Effector memory CD4-positive, alpha-beta T cell (primary cell): ENCODE measurements at places on chromosomes 1 and 21.

DNA sequence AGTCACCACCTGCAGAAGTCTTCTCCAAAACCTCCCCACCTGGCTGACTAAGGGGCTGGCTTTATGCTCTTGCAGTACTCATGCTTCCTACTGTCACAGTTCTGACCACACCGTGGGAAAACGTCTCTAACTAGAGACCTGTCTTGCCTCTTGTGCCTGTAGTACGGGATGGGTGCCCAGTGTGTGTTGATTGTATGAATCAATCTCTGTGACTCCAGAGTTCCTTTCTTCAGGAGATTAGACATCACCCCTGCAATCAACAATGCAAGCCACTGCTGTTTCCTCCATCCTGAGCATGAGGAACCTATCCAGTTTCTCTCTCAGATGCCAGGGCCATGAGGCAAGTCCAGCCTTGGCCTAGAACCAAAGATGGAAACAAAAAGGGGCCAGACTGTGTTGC is 64.1 kb downstream of the LRRN2 start:
- H3K27me3 ChIP-seq: no peaks in the 10 kb centered on the region
- DNase-seq: no peak
- no peaks in the 10 kb centered on the region for H3K36me3 ChIP-seq
- H3K4me3 ChIP-seq: no peak overlapping the region

DNA sequence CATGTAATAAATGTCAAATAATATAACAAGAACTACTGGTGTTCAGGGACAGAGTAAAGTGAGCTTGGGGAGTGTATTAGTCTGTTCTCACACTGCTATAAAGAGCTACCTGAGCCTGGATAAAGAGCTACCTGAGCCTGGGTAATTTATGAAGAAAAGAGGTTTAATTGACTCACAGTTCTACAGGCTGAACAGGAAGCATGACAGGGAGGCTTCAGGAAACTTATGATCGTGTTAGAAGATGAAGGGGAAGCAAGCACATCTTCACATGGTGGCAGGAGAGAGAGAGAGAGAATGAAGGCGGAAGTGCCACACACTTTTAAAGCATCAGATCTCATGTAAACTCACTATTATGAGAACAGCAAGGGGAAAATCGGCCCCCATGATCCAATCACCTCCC is 205.9 kb downstream of the CTH start:
- H3K27me3 ChIP-seq: no peaks in the 10 kb centered on the region
- H3K36me3 ChIP-seq: no peaks in the 10 kb centered on the region
- no peaks in the 10 kb centered on the region for H3K4me1 ChIP-seq
- no peak overlapping the region for H3K4me3 ChIP-seq

GRCh38 chr1:8382051-8382505 is 64.2 kb downstream of the SLC45A1 start:
- H3K27me3 ChIP-seq: no peaks in the 10 kb centered on the region
- no peak overlapping the region for H3K27ac ChIP-seq
- H3K36me3 ChIP-seq: peaks cover 4% of the 10 kb centered on the region
- H3K4me3 ChIP-seq: no peak overlapping the region

GRCh38 chr21:39137248-39138178 is 45.7 kb downstream of the PSMG1 start:
- no peak overlapping the region for H3K27ac ChIP-seq
- H3K27me3 ChIP-seq: no peaks in the 10 kb centered on the region
- H3K36me3 ChIP-seq: no peaks in the 10 kb centered on the region
- H3K4me1 ChIP-seq: no peaks in the 10 kb centered on the region
- H3K4me3 ChIP-seq: no peak overlapping the region

GRCh38 chr1:220803401-220804201 is 16.9 kb downstream of the MTARC1 start:
- no peaks in the 10 kb centered on the region for H3K27me3 ChIP-seq
- H3K27ac ChIP-seq: no peak overlapping the region
- no peaks in the 10 kb centered on the region for H3K4me1 ChIP-seq
- no peak for DNase-seq
- no peak overlapping the region for H3K4me3 ChIP-seq
- no peaks in the 10 kb centered on the region for H3K36me3 ChIP-seq

DNA sequence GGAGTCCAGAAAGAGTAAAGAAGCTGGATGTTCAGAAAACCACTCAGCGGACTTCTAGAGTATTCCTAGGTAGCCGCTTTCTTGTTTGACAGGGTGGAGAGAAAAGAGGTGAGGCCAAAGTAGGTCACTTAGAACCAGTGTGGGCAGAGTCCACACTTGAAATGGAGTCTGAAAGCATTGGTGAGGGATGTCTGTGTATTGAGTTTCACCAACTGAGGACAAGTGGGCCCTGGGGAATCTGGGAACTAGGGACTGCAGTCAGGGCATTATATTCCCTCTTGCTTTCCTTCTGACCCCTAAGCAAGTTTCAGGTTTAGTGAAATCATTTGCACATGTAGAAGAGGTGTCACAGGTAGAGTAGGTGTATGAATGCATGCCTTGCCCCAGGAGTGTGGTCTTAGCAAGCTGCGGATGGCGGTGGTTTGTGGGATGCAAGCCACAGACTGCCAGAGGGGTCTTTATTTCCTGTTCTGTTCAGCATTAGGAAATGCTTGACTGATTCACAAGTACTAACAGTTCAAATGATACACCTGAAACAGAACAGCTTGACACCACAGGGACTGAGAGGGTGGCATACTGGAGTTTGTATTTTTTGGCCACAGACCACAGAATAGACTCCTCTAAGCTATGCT is 1.1 kb upstream of the GNG12 start:
- DNase-seq: no peak
- H3K27me3 ChIP-seq: peaks cover 9% of the 10 kb centered on the region
- peaks cover 9% of the 10 kb centered on the region for H3K4me1 ChIP-seq

GRCh38 chr21:33377221-33377920 is 25.8 kb upstream of the IFNGR2 start:
- DNase-seq: no peak
- no peak overlapping the region for H3K27ac ChIP-seq
- H3K4me1 ChIP-seq: peaks cover 20% of the 10 kb centered on the region
- H3K4me3 ChIP-seq: no peak overlapping the region
- H3K27me3 ChIP-seq: no peaks in the 10 kb centered on the region
- no peaks in the 10 kb centered on the region for H3K36me3 ChIP-seq

DNA sequence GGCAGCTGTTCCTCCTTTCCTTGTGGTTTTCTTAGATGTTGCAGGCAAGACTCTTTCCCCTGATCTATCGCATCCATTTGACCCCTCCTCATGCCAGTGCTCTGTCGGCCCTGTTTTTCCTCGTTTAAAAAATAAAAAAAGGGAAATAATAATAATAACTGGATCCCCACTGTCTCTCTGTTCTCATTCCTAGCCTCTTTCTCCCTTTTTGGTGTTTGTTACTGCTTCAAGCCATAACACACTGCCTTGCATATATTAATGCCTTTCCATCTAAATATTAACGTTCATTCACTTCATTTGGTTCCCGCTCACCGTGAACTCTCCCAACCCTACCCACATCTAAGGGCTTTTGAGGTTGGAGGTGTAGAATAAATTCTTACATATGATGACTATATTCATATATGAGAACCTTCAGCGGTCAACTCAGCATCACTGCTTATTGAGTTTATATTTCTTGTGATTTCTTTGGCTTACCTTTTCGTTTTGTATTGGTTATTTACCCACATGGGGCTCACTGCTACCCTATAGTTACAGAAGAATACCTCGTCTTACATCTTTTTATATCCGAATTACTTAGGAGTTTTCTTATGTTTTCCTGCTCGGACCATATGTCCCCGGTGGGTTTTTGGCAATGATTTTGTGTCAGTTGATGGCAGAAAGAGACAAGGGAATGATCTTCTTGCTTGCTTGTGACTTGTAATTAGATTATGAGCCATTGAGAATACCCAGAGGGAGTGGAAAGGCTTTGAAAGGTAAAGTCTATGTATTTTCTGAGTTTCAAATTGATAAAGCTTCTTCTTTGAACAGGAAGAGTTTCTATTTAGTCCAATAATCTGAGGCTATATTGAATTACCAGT is 805 bp downstream of the ATG4C start:
- H3K4me3 ChIP-seq: peak overlapping the region; percentile 97
- H3K27ac ChIP-seq: peak overlapping the region; percentile 90
- peaks cover 6% of the 10 kb centered on the region for H3K4me1 ChIP-seq
- DNase-seq: no peak
- H3K27me3 ChIP-seq: no peaks in the 10 kb centered on the region

- no peak overlapping the region for H3K4me3 ChIP-seq
- H3K4me1 ChIP-seq: peaks cover 12% of the 10 kb centered on the region
- DNase-seq: no peak
- peak overlapping the region; percentile 44 for H3K27ac ChIP-seq
- peaks cover 20% of the 10 kb centered on the region for H3K36me3 ChIP-seq
Observed at GRCh38 chr1:207335695-207336363, 14.4 kb downstream of the CD55 start.

DNA sequence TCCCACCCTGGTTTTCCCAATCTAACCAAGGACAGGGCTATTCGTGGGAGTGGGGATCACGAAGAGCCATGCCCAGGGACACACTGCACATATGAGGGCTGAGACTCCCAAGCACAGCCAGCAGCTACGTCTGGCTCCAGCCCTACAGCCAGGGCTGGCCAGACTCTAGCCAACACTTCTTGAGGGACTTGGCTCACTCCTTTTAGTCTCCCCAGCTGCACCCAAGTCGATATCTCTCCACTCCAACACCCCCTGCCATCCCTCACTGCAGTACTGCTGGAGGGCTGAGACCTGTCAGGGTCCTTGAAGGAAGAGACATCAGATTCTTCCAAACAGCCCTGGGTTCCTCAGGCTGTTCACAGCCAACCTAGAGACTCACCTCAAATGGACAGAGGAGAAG is 62.6 kb downstream of the CD46 start:
- H3K27me3 ChIP-seq: no peaks in the 10 kb centered on the region
- H3K4me3 ChIP-seq: no peak overlapping the region
- peak overlapping the region; percentile 10 for H3K27ac ChIP-seq
- peaks cover 10% of the 10 kb centered on the region for H3K4me1 ChIP-seq
- peaks cover 79% of the 10 kb centered on the region for H3K36me3 ChIP-seq
- no peak for DNase-seq

DNA sequence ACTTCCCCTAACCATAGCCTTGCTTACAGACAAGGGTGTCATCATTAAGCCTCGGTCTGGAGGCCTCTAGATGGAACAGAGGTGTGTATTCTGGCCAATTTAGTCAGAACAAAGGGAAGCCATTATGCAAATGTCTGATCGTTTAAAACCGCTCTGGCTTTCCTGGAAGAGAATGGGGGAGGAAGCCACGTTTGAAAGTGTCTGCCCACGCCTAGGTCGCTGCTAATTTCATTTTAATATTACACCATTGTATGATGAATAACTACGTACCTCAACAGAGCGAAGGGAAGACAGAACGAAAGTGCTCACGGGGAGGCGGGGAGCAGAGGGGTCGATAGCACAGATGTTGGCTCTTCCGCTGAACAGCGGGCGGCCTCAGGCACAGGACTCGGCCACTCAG is 41.1 kb upstream of the CSF3R start:
- no peaks in the 10 kb centered on the region for H3K4me1 ChIP-seq
- no peak overlapping the region for H3K27ac ChIP-seq
- H3K27me3 ChIP-seq: no peaks in the 10 kb centered on the region
- DNase-seq: no peak
- H3K4me3 ChIP-seq: no peak overlapping the region

DNA sequence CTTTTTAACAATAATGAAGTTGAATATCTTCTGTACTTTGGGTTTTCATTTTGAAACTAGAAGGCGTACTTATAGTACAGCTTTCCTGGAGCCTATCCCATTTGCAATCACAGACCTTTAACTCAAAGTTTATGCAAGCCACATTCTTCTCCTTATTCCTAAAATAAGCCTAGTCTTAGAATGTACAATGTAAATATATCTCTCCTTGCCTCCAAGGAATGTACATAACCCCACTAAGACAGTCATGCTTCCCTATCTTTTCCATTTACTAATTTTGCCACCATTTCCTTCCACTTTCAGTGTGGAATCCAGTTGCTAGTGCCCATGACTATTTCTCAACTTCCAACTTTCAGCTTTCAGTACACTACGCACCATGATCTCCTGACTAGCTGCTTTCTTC is 327.6 kb downstream of the ST6GALNAC3 start:
- no peak overlapping the region for H3K27ac ChIP-seq
- no peaks in the 10 kb centered on the region for H3K36me3 ChIP-seq
- no peaks in the 10 kb centered on the region for H3K27me3 ChIP-seq
- no peak for DNase-seq
- H3K4me1 ChIP-seq: no peaks in the 10 kb centered on the region

- peaks cover 36% of the 10 kb centered on the region for H3K36me3 ChIP-seq
- H3K27ac ChIP-seq: peak overlapping the region; percentile 74
- no peak for DNase-seq
- H3K4me3 ChIP-seq: peak overlapping the region; percentile 14
Observed at GRCh38 chr1:32272557-32273390, 19.1 kb upstream of the HDAC1 start.

DNA sequence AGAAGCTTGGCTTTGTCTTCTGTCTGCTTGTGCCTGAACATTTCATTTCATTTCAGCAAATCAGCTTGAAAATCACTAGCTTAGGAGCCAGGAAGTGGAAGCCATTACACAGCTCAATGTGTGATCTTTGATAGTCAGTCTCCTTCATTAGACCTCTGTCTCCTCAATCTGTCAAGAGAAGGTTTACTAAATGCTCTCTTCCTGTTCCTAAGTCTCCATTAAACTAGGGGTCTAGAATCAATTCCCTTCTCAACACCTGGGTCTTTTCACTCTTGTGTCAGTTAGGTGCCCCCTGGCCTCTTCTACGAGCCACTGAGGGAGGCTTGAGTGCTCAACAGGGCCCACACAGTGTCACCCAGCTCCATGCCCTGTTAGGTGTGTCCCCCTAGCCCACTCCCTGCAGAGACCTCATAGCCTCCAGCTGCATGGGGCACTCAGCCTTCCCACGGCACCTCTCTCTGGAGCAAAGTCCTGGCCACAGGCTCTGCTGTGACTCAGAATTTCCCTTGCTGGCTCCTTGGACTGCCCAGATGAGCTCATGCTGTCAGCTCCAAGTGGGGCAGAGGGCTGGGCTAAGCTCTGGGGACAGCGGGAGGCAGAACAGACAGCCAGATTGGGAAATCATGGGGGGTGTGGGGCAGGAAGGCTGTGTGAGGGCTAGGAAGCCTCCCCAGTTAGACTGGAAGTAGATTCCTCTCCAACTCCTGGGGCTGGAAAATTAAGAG is 115.7 kb upstream of the IPO9 start:
- no peaks in the 10 kb centered on the region for H3K27me3 ChIP-seq
- no peak overlapping the region for H3K4me3 ChIP-seq
- H3K4me1 ChIP-seq: no peaks in the 10 kb centered on the region
- H3K27ac ChIP-seq: no peak overlapping the region

DNA sequence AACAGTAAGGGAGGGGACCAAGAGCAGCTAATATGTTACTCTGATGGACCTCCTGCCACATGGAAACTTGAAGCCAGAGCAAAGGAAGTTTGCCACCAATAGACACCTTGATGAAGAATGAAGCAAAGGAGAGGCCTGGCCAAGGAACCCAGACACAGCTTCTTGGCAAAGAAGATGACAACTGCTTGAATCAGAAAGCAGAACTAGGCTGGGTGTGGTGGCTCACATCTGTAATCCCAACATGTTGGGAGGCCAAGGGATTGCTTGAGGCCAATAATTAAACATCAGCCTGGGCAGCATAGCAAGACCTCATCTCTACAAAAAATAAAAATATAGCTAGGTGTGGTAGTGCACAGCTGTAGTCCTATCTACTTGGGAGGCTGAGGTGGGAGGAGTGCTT is 31.7 kb upstream of the CAPZB start:
- no peaks in the 10 kb centered on the region for H3K36me3 ChIP-seq
- DNase-seq: no peak
- H3K27me3 ChIP-seq: no peaks in the 10 kb centered on the region
- no peak overlapping the region for H3K4me3 ChIP-seq
- H3K27ac ChIP-seq: no peak overlapping the region

GRCh38 chr1:199015799-199016198 is 377.0 kb downstream of the PTPRC start:
- no peak overlapping the region for H3K4me3 ChIP-seq
- no peak for DNase-seq
- no peak overlapping the region for H3K27ac ChIP-seq
- no peaks in the 10 kb centered on the region for H3K36me3 ChIP-seq

- no peaks in the 10 kb centered on the region for H3K36me3 ChIP-seq
- no peak overlapping the region for H3K4me3 ChIP-seq
- no peak overlapping the region for H3K27ac ChIP-seq
- peaks cover 15% of the 10 kb centered on the region for H3K27me3 ChIP-seq
Observed at GRCh38 chr1:30905916-30906620, 2.5 kb downstream of the SDC3 start.
